Activated T-helper 2 cell treated with anti-CD3 and anti-CD28 coated beads, Interferon-gamma antibody, Interleukin-2, Interleukin-4, amounts not matched to agents 10 μg/mL and 5 μg/mL and 100 μg/mL, durations not matched to agents 14 hours and 24 hours and 36 hours (primary cell): ENCODE measurements at places on chromosomes 2 and 18. TPM values are rescaled to one million over a fixed set of nuclear protein-coding genes. Genes with fewer than 3 reads are reported as not detected.

DNA sequence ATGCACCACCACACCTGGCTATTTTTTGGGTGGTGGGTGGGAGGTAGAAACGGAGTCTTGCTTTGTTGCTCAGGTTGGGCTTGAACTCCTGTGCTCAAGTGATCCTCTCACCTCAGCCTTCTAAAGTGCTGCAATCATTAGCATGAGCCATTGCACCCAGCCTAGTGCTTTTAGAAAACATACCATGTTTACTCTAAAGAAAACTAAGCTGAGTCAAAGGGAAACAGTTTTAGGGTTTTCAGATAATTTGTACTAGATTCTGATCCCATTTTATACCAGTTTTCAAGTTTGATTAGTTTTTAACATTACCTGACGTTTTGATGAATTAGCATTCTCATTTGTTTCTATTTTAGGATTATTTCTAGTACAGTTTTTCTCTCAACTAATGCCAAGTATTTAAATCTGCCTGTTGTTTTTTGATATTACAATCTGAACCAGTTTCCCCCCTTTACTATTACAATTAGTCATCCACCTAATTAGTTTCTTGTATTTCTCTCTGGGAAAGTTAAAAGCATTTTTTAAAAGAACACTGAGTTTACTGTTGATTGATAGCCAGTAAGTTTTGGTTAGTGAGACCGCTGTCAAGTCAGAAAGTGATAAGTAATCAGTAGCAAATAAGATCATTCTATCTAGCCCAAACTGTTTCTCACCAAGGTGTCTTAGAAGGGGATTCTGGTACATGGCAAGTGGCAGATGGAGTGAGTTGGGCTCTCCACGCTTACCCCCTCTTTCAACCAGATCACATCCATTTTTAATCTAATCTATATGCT, 24.2 kb upstream of the TBR1 start:
- peaks cover 60% of the 10 kb centered on the region for H3K36me3 ChIP-seq
- no peaks in the 10 kb centered on the region for H3K27me3 ChIP-seq
- H3K4me3 ChIP-seq = no peak overlapping the region
- H3K4me1 ChIP-seq = peaks cover 17% of the 10 kb centered on the region

DNA sequence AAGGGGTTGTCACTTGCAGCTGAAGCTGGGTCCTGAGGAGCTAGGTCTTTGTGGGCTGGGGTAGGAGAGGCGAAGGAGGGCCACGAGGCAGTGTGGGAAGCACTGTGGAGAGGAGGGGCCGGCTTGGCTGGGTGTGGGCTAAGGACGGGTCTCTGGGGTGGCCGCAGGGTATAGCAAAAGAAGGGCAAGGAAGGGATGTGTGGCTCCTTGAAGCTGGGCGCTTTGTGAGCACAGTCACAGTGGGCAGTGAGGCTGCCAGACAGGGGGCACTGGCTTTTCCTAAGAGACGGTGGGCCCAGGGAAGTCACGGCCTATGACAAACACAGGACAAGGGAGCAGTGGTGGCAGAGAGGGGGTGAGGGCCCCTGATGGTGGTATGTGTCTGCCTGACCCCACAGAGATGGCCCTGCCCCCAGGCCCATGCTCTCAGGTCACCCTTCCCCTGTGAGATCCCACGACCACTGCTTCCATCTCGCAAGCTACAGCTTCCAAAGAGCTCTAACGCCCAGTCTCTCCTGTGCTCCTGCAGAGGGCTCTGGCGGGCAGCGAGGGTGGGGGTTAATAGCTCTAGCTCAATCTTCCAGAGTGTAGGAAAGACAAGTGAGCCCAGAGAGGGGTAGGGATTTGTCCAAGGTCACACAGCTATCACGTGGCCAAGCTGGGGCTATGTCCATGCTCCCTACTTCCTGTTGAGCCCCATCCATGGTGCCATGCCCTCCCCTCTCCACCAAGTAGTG, 32.4 kb downstream of the KCNK3 start:
- no peaks in the 10 kb centered on the region for H3K27me3 ChIP-seq
- no peaks in the 10 kb centered on the region for H3K4me1 ChIP-seq
- DNase-seq = no peak
- H3K27ac ChIP-seq = no peak overlapping the region
- H3K4me3 ChIP-seq = no peak overlapping the region
- H3K36me3 ChIP-seq = no peaks in the 10 kb centered on the region

BZW1 gene
- total RNA-seq = 548 and 571 TPM in 2 replicates

DNA sequence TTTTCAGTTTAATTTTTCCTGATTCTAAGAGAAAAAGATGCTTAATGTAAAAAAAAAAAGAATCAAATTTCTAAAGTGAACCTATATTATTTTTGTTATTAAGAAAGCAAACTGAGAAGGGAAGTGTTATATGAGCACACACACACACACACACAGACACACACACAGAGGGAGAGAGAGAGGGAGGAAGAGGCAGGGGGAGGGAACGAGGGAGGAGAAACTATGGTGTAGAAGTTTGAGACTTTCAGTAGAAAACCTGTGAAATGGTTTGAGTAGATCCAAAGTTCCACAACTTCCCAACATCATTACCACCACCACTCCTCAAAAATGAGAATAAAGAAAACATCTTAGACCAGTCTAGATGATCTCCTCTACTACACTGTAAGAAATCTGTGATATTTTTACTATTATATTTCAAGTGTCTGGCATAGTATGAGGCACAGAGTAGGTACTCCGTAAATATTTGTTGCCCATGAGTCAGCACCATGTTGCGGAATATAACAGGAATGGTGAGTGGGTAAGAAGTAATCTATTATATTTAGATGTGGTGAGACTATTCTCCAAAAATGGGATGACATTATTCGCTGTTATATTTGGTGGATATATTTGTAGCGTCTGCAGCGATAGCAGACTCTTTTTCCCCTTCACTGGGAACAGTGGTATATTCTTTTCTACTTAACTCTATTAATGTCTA, 149.4 kb upstream of the DNMT3A start:
- H3K27me3 ChIP-seq = no peaks in the 10 kb centered on the region
- DNase-seq = no peak
- H3K36me3 ChIP-seq = peaks cover 4% of the 10 kb centered on the region
- H3K4me1 ChIP-seq = peaks cover 18% of the 10 kb centered on the region
- no peak overlapping the region for H3K4me3 ChIP-seq

CROCC2 gene
- total RNA-seq = not detected in 2 replicates

DNA sequence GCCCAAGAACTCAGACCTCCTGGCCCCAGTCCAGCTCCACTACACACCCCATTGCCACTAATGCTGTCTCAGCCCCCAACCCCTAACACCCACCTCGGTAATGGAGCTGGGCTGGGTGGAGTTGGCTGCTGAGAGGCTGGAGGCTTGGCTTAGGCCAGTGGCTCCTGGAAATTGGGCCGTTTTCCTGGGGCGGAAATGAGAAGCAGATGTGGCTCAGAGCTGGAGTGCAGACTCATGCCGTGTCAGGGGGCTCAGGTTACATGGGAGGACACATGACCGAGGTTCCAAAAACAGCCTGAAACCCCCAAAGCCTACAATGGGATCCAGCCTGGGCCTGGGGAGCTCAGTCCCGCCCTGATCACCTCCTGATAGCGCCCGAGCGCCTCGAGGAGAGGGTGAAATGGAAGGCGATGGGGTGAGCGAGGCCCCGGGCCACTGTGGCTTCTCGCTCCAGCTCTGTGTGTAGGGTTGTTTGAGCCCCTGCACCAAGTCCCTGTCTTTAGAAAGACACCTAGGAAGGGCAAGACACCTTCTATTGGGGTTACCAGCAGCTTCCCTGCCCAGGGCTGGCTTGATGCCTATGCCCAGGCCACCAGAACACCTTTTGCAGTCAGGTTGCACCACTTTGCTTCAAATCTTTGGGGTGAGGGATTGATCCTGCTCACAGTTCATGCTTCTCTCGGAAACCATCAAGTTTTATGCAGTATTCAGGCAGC, 175.7 kb upstream of the HAAO start:
- peaks cover 1% of the 10 kb centered on the region for H3K27me3 ChIP-seq
- no peak for DNase-seq
- no peaks in the 10 kb centered on the region for H3K36me3 ChIP-seq
- no peak overlapping the region for H3K27ac ChIP-seq

GRCh38 chr18:74633652-74634352, 36.1 kb downstream of the ZNF407 start:
- no peaks in the 10 kb centered on the region for H3K27me3 ChIP-seq
- H3K4me3 ChIP-seq = no peak overlapping the region
- no peak overlapping the region for H3K27ac ChIP-seq

- H3K36me3 ChIP-seq = peaks cover 48% of the 10 kb centered on the region
- no peak for DNase-seq
- H3K27me3 ChIP-seq = peaks cover under 1% of the 10 kb centered on the region
- peak overlapping the region; percentile 94 for H3K4me3 ChIP-seq
- H3K4me1 ChIP-seq = peaks cover 50% of the 10 kb centered on the region
- peak overlapping the region; percentile 96 for H3K27ac ChIP-seq
Measured at GRCh38 chr18:47929681-47930198, 719 bp downstream of the SMAD2 start.

- no peak overlapping the region for H3K4me3 ChIP-seq
- H3K27ac ChIP-seq = no peak overlapping the region
- H3K27me3 ChIP-seq = no peaks in the 10 kb centered on the region
- no peak for DNase-seq
- H3K36me3 ChIP-seq = no peaks in the 10 kb centered on the region
- H3K4me1 ChIP-seq = peaks cover 14% of the 10 kb centered on the region
Measured at GRCh38 chr2:207264310-207264709, 98.6 kb upstream of the KLF7 start.

- no peaks in the 10 kb centered on the region for H3K4me1 ChIP-seq
- no peak overlapping the region for H3K4me3 ChIP-seq
- H3K27me3 ChIP-seq = peaks cover 16% of the 10 kb centered on the region
- DNase-seq = no peak
Measured at GRCh38 chr18:26783170-26783569, 82.3 kb downstream of the AQP4 start.
